ENCODE measurements at places on chromosomes 1 and 21. TPM values are rescaled to one million over a fixed set of nuclear protein-coding genes. Genes with fewer than 3 reads are reported as not detected.
A peak's percentile ranks its signal among the peaks of the same experiment; 100 is the strongest.

DNA sequence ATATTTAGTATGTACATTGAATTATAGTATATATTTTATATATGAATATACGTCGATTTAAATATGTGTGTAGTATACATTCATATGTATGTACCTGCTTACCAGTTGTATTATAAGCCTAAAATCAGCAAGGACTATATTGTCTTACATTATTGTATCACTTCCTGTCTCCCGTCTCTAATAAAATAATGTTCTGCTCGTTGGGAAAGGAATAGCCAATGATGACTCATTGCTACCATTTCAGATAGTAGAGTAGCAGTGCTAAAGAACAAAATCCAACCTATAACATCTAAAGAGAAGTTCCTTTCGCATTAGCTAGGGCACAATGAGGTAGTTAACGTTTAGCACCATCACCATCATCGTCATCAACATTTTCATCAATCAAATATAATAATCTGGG lies 39.9 kb upstream of the SMYD2 start:
- H3K27me3 ChIP-seq: no peaks in the 10 kb centered on the region
- no peak overlapping the region for H3K27ac ChIP-seq
- DNase-seq: no peak

The FAM151A gene
- not detected for total RNA-seq

- no peak for DNase-seq
- H3K4me1 ChIP-seq: no peaks in the 10 kb centered on the region
- H3K27me3 ChIP-seq: no peaks in the 10 kb centered on the region
- H3K4me3 ChIP-seq: no peak overlapping the region
These were observed 106.3 kb downstream of the PAX7 start for GRCh38 chr1:18736958-18737357.

DNA sequence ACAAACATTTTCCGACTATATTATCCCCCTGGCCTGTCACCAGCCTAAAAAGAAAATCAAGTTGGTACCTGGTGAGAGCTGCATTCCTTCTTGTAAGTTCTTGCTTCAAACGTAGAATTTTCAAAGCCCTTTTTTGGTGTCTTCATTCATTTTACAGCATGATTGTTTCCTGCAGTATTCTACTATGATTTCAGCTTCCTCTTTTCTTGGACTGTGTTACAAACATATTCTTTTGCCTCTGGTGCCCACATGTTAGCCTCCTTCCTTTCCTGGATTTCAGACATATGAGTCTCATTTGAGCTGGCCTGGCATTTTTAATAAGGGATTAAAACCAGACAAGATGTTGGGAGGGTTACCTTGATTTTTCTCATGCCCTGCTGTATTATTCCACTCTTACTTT lies 142.5 kb downstream of the PIGK start:
- no peak overlapping the region for H3K27ac ChIP-seq
- no peaks in the 10 kb centered on the region for H3K4me1 ChIP-seq
- no peaks in the 10 kb centered on the region for H3K27me3 ChIP-seq
- no peak for DNase-seq

- DNase-seq: no peak
- H3K27ac ChIP-seq: no peak overlapping the region
- H3K27me3 ChIP-seq: no peaks in the 10 kb centered on the region
- peaks cover 98% of the 10 kb centered on the region for H3K36me3 ChIP-seq
- H3K4me3 ChIP-seq: no peak overlapping the region
- no peaks in the 10 kb centered on the region for H3K4me1 ChIP-seq
These were observed 42.2 kb downstream of the ZBTB17 start for GRCh38 chr1:15933684-15934083.

The GNAT2 gene
- total RNA-seq: 0.13 TPM

DNA sequence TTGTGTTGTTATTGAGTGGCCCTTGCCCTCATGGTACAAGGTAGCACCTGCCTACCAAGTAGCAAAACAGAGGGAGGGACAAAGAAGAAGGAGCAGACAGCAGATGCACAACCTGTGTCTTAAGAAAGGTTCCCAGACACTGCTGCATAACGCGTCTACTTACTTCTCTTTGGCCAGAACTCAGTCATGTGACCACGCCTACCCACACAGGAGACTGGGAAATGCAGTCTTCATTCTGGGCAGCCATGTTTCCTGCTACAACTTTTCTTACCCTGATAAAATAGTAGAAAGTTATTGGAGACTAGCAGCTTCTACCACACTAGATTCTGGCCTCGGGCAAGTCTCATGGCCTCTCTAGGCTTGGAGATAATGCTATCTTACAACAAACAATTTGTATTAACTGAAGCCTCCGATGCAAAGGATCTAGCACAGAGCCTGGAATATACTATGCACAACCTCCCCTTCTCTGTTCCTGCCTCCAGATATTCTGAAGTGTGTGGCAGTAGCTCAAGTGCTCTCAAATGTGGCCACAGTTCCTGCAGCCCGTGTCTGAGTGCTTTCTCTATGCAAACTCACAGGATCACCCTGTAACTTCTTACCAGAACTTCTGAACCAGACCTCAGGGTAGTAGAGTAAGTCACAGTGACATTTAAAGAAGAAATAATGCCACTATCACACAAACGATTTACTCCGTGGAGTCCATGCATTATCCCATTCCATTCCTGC lies 34.1 kb upstream of the BTG2 start:
- H3K27ac ChIP-seq: no peak overlapping the region
- H3K36me3 ChIP-seq: no peaks in the 10 kb centered on the region
- H3K27me3 ChIP-seq: peaks cover 3% of the 10 kb centered on the region

- no peaks in the 10 kb centered on the region for H3K4me1 ChIP-seq
- no peak for DNase-seq
- no peaks in the 10 kb centered on the region for H3K36me3 ChIP-seq
- H3K27ac ChIP-seq: no peak overlapping the region
- no peak overlapping the region for H3K4me3 ChIP-seq
- peaks cover 2% of the 10 kb centered on the region for H3K27me3 ChIP-seq
These were observed 3.9 kb upstream of the ARHGAP30 start for GRCh38 chr1:161073474-161074121.

GRCh38 chr1:237769916-237770315 lies 120.8 kb downstream of the ZP4 start:
- no peak overlapping the region for H3K27ac ChIP-seq
- H3K36me3 ChIP-seq: no peaks in the 10 kb centered on the region
- H3K27me3 ChIP-seq: no peaks in the 10 kb centered on the region
- H3K4me3 ChIP-seq: no peak overlapping the region

GRCh38 chr1:94658221-94658620 lies 116.7 kb upstream of the F3 start:
- no peaks in the 10 kb centered on the region for H3K27me3 ChIP-seq
- DNase-seq: peak; percentile 40
- no peaks in the 10 kb centered on the region for H3K4me1 ChIP-seq
- no peaks in the 10 kb centered on the region for H3K36me3 ChIP-seq
- H3K27ac ChIP-seq: no peak overlapping the region

DNA sequence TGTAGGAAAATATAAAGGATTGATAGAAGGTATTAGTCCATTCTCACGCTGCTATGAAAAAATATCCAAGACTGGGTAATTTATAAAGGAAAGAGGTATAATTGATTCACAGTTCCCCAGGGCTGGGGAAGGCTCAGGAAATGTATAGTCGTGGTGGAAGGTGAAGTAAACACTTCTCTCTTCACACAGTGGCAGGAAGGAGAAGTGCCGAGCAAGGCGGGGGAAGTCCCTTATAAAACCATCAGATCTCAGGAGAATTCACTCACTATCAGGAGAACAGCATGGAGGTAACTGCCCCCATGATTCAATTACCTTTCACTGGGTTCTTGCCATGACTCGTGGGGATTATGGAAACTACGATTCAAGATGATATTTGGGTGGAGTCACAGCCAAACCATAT lies 1806.0 kb downstream of the MRPL39 start:
- H3K4me1 ChIP-seq: no peaks in the 10 kb centered on the region
- no peaks in the 10 kb centered on the region for H3K36me3 ChIP-seq
- DNase-seq: no peak

- DNase-seq: peak; percentile 55
- H3K4me3 ChIP-seq: no peak overlapping the region
- H3K27me3 ChIP-seq: no peaks in the 10 kb centered on the region
- no peaks in the 10 kb centered on the region for H3K36me3 ChIP-seq
These were observed 27.5 kb downstream of the RGS8 start for GRCh38 chr1:182656842-182657397.

DNA sequence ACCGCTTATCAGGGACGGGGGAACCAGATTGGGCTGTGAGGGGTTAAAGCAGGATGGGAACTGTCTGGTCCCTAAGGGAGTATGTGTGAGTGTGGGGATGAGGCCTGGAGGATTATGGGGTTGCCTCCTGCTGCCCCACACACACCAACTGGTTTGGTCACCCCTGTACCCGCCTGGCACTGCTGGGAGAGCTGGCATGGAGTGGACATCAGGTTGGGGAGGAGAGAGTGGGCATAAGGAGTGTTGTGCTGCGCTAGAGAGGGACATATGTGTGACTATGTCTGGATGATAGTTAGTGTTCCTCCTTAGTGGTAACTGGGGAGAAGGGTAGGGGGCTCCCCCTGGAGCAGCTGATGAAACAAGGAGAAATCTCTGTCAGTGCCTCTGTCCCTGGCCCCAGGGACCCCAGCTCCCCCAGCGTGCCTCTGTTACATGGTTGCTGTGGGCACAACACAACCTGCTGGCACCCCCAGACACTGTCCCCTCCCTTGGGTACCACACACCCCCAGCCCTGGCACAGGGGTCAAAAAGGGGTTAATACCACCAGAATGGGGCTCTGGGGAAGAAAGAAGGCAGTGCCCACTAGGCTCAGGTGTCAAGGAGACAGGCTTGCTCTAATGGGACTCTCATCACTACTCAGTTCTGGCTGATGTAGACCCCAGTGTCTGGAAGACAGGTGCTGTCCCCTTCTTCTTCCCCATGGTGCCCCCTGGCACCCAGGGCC lies 1.9 kb downstream of the ZBTB7B start:
- H3K27me3 ChIP-seq: no peaks in the 10 kb centered on the region
- peak overlapping the region; percentile 70 for H3K4me3 ChIP-seq
- peak overlapping the region; percentile 95 for H3K27ac ChIP-seq
- DNase-seq: no peak

The SMIM1 gene
- total RNA-seq: 7.1 TPM

The CENPF gene
- 25.5 TPM for total RNA-seq

The DNM3 gene
- 7.0 TPM for total RNA-seq

The ITLN2 gene
- not detected for total RNA-seq

DNA sequence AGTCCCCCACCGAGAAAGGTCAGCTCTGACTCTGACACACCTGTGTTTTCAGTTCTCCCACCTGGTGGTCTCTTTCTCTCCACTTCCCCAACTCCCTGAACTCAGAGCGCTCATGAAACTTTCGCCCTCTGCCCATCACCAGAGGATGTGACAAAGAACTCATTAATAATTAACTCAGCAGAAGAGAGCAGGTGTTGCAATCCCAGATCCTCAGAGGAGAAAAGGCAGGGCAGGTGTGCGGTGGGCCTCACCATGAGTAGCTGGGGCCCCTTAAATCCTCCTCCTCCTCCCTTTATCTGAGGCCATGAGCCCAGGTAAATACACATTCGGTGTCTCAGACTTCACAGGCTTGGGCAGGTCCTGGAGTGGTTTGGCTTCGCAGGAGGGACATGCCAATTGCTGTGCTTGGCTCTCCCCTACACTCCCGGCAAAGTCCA lies 1.7 kb upstream of the LAMB3 start:
- no peaks in the 10 kb centered on the region for H3K36me3 ChIP-seq
- peaks cover 47% of the 10 kb centered on the region for H3K4me1 ChIP-seq
- H3K27ac ChIP-seq: no peak overlapping the region
- peaks cover 14% of the 10 kb centered on the region for H3K27me3 ChIP-seq
- no peak overlapping the region for H3K4me3 ChIP-seq
